SHP77 treated with DMSO at 0.1 percent for 48 hours (cell line): ENCODE measurements at places on chromosomes 6 and 20.

DNA sequence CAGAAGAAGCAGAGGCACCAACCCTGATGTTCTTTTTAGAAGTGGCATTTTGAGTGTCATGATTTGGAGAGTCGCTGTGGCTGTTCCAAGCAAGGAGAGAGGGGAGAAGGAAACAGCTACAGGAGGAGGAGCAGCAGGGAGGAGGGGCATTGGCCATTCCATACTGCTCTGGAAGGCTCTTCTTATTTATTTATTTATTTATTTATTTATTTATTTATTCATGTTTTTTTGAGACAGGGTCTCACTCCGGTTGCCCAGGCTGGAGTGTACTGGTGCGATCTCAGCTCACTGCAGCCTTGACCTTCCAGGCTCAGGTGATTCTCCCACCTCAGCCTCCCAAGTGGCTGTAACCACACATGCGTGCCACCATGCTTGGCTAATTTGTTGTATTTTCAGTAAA lies 178.3 kb upstream of the PROKR2 start:
- no peak for DNase-seq

GRCh38 chr6:57423468-57423867 lies 106.0 kb downstream of the PRIM2 start:
- no peak for DNase-seq

- DNase-seq: no peak
These were observed 20.1 kb upstream of the BCAS1 start for GRCh38 chr20:54090230-54091119.

GRCh38 chr6:170438402-170438753 lies 114.7 kb downstream of the PSMB1 start:
- peak; percentile 95 for DNase-seq

- DNase-seq: no peak
These were observed 591.9 kb downstream of the DOK5 start for GRCh38 chr20:55067158-55067825.

DNA sequence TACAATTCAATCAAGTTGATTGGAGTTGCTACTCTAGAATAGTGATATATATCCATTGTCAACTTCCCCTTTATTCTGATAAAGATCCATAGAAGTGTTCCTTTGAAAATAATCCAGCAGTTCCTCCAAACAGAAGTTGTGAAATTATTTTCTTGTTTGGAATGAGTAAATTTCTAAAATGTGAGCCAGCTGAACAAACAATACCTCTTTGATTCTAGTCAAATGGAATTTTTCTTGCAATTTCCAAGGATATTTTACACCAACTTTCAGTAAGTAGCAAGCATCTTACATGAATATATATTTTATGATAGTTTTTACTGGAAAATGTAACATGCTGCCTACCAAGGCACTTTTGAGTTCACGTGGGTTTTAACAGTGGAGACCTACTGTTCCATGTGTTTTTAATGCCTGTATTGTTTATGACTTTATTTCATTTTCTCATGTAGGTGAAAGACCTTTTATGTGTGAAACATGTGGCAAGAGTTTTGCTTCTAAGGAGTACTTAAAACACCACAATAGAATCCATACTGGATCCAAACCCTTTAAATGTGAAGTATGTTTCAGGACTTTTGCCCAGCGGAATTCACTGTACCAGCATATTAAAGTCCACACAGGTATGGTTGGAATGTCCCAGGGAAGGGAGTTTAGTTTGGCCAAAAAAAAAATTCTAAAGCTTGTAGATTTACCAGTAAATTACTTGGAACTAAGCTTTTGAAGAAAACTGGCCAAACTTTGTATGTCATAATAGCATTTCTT lies 6.5 kb downstream of the GZF1 start:
- no peak for DNase-seq
